ENCODE measurements at places on chromosomes 5 and 9.
A peak's percentile ranks its signal among the peaks of the same experiment; 100 is the strongest.

- DNase-seq, result no peak
These were observed 8.1 kb downstream of the AK3 start for GRCh38 chr9:4732890-4733289.

GRCh38 chr5:38468978-38469706, 87.3 kb downstream of the LIFR start:
- no peak for DNase-seq

DNA sequence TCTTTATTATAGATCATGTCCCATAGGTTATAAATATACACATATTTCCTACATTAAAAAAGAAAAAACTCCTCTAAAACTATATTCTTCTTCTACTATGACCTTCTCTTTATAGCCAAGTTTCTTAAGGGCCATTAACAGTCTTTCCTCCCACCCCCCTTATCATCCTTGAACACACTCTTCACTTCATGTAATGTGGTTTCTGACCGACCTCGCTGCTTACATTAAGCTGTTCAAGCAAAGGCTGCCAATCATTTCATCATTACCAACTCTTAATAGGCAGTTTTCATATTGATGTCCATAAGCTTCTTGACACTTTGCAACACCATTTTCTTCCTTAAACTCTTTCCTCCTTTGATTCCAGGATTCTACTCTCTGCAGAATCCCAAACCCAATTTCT, 283.0 kb upstream of the PCSK5 start:
- DNase-seq, result no peak

DNA sequence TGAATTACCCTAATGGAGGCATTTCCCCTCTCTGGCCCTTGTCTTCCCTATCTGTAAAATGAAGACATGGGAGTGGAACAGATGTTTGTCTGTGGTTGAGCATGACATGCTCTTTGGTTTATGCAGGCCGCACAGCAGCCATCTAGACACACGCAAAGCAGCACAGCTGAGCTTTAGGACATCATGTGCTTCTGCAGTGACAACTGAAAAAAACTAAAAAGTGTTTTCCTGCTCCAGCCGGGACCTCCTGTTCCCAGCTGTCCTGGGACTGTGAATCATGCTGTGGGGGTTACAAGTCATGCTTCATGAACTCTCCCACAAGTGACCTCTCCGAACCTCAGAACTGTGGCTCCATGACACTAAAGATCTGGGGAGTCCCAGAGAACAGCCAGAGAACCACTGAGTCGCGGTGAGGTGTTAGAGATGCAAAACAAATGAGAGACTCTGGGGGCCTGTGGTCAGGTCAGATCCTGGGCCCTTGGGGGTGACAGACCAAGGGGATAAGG, 1.7 kb downstream of the SMIM3 start:
- no peak for DNase-seq

- DNase-seq, result no peak
These were observed 27.6 kb downstream of the CMBL start for GRCh38 chr5:10279925-10280720.

- no peak for DNase-seq
These were observed 376.5 kb upstream of the DAB2 start for GRCh38 chr5:39801306-39801705.

GRCh38 chr9:106119176-106119575, 424.8 kb downstream of the TMEM38B start:
- no peak for DNase-seq

GRCh38 chr5:149063017-149063687, at the start of gene SH3TC2:
TSS of gene SH3TC2 (minus strand) at chr5:149063062. CDS start at chr5:149063022, 40 bp downstream.
- DNase-seq, result no peak

DNA sequence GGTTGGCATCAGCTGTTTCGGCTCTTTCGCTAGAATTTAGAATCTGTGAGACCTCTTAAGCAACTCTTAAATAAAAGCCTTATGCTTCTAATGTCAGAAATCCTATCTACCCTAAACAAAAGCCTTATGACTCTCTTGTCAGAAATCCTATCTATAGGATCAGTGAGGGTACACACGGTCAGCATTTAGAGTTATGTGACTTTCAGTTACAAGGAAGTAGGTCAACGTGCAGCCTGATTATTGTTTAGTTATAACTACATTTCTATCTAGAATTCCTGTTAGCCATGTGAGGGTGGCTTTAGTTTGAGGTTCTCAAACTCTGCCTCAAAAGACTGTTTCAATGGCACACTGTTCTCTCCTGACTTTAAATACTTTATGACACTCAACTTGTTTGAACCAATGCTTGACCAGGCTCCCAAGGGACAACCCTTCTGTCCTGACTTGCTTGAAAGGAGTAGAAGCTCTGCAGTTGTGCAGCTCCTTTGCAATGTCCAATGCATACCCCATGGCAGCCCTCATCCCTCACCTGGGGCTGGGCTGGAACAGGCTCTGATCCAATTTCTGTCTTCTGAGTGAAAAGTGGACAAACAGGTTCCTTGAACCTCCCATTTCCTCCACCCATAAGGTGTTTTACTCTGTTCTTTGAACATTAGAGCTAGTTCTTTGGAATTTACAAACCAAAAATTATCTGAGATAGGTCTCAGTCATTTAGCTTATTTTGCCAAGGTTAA, 251.6 kb upstream of the PIK3R1 start:
- no peak for DNase-seq

DNA sequence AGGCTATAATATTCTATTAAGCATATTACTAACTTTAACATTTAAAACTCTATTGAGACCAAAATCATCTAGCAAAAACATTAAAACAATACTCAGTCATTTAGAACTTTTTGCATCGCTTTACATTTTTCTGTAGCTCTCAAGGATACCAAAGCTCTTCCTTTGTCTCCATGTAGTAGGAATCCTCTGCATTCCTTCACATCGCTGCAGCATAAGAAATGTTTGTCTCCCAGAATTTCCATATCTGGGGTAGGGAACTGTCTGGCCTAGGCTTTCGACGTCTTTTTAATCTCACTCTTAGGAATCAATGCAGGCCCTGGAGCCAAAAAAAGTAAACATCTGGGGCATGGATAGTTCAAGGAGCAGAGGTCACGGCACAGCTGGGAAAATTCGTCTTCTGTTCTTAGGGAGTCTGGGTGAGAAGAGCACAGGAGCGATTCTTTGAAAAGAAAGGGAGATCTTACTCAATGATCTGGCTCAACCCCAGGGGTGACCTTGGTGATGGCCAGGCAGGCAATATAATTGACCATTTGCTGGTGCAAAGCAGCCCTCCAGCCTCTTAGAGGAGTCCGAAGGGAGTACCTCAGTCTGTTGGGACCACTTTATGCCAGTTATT, 23.2 kb upstream of the RAI14 start:
- DNase-seq, result no peak

GRCh38 chr9:70435948-70436347, 21.5 kb upstream of the KLF9 start:
- DNase-seq, result no peak

- DNase-seq, result no peak
These were observed 661.6 kb downstream of the LRRC70 start for GRCh38 chr5:63240063-63240755.

GRCh38 chr9:84670138-84671041, 861 bp downstream of the NTRK2 start:
- DNase-seq, result no peak

DNA sequence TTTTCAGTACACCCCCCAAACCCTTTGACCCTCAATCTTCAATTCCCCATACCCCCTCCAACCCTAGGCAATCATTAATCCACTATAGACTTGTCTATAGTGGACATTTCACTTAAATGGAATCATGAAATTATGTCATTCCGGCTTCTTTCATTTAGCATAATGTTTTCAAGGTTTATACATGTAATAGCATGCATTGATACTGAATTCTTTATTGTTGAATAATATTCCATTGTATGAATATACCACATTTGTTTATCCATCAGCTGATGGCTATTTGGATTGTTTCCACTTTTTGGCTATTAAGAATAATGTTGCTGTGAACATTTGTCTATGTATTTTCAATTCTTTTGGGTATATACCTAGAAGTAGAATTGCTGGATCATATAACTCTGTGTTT, 238.8 kb downstream of the PDE4D start:
- no peak for DNase-seq

- DNase-seq, result no peak
These were observed 22.2 kb upstream of the MYOT start for GRCh38 chr5:137845472-137845871.

- no peak for DNase-seq
These were observed 12.0 kb upstream of the PSMB7 start for GRCh38 chr9:124427281-124427680.

DNA sequence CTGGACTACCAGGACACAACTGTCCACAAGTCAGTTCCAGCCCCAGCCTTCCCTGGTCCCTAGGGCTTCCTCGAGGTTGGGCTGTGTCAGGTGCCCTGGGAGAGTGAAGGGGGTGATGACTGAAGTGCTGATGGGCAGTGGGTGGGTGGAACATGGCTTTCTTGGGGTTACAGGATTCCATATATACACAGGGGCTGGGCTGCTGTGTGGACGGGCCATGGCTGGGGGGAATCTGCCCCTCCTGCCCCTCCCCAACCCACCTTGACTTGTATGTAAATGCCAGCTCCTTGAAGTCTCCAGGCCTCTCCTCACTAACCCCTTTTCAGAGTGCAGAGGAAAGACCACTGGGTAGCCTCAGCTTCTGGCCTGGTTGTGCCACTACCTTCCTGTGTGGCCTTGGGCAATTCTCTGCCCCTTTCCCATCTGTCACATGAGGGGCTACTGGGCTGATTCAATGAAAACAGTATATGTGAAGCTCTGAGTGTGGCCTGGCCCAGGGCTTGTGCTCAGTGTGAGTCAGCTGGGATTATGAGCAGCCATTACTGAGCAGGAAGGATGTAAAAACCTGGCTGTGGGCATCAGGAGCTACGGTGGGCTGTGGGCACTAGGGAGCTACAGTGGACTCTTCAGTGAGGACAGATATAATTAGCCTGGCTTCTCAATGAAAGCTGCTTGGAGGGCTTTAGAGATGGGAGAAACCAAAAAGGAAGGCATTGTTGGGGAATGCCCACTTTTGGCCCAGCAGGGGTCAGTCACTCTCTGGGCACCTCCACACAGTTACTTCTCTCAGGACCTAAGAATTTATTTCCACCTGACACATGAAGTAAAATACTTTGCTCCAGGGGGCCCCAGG, 23.3 kb downstream of the PITX1 start:
- DNase-seq, result no peak

DNA sequence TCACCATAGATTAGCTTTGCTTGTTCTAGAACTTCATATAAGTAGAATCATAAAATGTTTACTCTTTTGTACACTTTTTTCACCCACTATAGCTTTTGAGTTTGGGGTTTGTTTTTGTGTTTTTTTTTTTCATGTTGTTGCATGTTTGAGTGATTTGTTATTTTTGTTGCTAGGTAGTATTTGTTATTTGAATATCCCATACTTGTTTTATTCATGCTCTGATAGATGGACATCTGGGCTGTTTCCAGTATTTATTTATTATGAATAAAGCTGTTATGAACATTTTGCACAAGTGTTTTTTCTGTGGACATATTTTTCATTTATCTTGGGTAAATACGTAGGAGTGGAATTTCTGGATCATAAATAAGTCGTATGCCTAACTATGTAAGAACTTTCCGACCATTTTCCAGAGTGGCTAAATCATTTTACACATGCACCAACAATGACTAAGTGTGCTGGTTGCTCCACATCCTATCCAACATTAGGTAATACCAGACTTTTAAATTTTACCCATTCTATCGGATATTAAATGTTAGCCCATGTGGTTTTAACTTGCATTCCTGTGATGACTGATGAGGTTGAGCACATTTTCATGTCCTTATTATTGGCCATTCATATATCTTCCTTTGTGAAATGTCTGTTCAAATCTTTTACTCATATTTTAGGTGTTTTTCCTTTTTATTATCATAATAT, 69.1 kb upstream of the NR4A3 start:
- DNase-seq, result no peak

DNA sequence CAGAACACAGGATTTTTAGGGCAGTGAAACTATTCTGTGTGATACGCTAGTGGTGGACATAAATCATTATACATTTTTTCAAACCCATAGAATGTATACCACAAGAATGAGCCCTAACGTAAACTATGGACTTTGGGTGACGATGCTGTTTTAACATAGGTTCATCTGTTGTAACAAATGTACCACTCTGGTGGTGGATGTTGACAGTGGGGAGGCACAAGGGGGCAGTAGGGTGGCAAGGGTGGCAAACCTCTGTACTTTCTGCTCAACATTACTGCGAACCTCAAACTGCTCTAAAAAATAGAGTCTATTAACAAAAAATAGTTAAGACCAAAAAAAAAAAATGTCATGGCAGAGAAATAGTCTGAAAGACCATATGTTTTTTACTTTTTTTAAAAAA, 9.1 kb upstream of the MVB12B start:
- DNase-seq, result no peak

- DNase-seq, result no peak
These were observed 109.2 kb downstream of the GAPVD1 start for GRCh38 chr9:125370786-125371185.

- no peak for DNase-seq
These were observed 595 bp downstream of the PDLIM7 start for GRCh38 chr5:177496727-177497291.

DNA sequence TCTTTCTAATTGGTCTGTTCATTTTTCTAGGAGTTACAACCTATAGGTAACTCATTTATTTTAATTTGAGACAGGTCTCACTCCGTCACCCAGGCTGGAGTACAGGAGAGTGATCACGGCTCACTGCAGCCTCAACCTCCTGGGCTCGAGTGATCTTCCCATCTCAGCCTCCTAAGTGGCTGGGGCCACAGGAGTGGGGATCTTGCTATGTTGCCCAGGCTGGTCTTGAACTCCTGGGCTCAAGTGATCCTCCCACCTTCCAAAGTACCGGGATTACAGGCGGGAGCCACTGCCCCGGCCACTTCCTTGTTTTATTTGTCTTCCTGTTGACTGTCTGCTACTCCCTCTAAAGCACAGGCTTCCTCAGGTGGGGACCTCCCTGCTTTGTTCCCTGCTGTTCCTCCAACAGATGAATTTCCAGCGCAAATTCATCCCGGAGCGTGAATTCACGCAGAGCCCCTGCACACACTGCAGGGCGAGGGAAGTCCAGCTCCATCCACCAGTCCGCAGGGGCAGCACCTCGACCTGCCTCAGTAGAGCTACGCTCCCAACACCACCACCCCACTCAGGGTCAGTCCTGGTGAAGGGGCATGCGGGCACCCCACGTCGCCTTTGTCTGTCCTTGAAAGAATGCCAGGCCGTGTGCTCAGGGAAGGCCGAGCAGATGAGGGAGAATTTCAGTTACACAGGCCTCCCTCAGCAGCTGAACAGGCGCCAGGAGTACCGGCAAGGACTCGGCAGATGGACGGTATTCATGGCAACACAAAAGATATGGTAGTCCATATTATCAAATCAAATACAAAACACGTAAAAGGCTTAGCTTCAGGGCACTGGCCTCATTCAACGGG, 6.3 kb downstream of the QSOX2 start:
- DNase-seq, result no peak

- DNase-seq, result peak; percentile 83
These were observed at the start of gene ZNF367 for GRCh38 chr9:96418083-96418919. TSS of gene ZNF367 (minus strand) at chr9:96418370. CDS start at chr9:96418032, 338 bp downstream.

DNA sequence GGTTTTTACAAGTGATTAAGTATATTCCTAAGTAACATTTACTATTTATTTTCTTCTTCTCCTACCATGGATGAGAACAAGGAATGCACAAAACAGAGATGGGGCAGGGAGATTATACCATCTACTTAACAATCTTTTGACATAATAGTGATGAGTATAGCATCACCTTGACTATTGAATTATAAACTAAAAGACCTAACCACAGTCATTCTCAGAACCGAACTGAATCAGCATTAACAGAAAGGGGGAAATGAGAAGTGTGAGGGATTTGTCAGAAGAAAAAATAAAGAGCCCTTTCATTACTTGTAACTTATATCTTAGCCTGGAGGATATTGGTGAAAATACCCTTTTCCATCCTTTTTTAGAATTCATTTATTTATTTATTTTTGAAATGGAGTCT, 21.9 kb downstream of the OR2Y1 start:
- DNase-seq, result no peak

- DNase-seq, result no peak
These were observed 68.7 kb upstream of the ADAMTSL1 start for GRCh38 chr9:18405240-18405639.
